HT-29 (cell line): ENCODE measurements at places on chromosomes 3 and 15.

GRCh38 chr15:55241186-55241585 is 44.4 kb upstream of the RSL24D1 start:
- DNase-seq = no peak

GRCh38 chr3:81530180-81530939 is 231.1 kb downstream of the GBE1 start:
- DNase-seq = no peak

DNA sequence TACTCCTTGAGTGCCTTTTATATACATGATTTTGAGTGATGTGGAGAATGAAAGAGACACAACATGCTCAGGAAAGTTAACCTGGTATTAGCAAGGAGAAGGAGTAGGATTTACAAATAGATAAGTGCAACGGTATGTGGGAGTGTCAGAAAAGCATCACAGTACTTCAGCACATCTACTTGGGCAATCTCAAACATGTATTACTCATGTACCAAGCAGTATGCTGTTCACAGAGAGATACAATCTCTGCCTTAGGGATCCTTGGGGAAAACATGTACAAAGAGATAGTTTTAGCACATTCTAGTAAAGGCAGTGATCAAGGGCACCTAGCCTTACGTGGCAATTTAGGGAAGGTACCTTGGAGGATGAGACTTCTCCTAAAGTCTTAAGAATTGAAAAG is 146.5 kb downstream of the FILIP1L start:
- no peak for DNase-seq

DNA sequence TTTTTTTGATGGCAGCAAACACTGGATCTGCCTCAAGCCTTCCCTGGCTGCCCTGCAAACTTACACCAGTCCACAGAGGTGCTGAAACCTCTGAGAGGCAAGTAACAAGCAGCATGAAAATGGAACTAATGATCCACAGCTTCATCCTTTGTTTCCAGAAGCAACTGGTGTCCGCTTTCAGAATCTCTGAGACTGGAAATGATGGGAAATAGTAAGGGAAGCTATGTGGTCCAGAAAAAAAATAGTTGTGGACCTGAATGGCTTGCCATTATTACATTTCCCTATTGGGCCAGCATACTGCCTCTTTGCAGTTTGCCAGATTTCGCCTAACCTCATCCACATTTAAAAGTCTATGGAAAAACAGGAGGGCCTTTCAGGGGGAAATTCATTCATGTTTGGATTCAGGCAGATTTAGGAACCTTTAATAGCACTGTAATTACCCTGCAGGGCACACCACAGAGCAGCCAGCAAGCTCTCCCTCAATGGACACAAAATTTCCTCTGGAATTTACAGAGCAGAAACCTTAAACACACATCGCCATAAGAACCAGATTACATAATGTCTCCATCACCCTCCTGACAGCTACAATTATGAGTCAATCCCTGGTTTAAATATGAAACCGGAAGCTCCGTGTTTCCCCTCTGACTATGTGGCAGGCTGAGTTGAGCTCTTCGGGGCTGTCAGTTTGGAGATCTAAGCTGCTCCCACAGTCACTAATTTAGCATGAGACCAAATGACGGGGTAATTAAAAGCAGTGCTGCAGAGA is 134.4 kb downstream of the TMCO5A start:
- peak; percentile 75 for DNase-seq

DNA sequence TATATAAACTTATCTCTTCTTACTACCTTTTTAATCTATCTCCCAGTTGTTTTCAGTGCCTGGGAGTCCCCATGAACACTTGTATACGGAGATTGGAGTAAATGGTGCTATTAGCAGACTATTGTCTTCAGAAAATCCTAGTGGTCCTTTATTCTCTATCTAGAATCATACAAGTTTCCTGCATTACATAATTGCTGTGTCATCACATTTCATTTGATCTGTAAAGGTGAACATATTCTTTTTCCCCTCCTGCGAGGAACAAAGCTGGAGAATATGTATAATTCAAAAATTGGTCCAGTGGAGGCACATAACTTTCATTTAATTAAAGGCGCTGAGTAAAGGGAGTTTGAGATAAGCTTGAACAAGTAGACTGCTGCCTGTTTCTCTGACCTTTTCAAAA is 324.8 kb downstream of the FEZF2 start:
- no peak for DNase-seq

GRCh38 chr15:42670451-42670850 is 66.5 kb downstream of the CDAN1 start:
- DNase-seq = no peak

DNA sequence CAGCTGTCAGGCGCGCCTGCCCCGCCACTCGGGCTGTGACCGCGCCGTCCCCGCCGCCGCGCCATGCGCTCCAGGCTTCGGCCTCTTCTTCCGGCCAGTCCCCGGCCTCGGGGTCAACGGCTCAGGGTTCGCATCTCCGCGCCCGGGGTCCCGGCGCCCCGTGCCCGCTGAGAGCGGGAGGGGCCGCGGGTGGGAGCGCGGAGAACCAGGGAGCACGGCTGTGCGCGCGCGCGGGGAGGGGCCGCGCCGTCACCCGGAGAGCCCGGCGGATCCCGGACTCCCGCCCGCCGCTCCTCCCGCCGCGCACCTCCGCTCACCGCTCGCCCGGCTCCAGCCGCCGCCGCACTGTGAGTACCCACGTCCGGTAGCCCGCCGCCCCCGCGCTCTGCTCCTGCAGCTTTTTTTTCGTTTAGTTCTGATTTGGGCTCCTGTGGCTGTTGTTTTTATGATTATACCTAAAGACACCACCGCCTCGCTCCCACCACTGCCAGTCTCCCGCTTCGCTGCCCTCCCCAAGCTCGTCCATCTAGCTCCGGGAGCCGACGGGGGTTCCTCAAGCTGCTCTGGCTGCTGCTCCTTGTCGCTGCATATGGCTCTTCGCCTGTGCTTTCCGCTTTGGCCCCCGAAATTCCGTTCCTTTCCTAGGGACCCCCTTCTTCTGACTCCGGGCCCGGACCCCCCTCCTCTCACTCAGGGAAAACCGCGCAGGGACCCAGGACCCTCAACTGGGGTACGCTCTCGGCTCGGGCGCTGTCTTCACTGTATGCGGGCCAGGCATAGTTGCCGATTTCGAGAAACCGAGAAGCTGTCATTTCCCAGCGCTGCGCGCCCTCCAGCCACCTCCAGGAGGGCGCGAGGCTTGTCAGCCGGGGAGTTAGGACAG is 1.8 kb upstream of the SKOR1 start:
- no peak for DNase-seq

GRCh38 chr3:14448063-14448462 is 45.7 kb downstream of the SLC6A6 start:
- no peak for DNase-seq

DNA sequence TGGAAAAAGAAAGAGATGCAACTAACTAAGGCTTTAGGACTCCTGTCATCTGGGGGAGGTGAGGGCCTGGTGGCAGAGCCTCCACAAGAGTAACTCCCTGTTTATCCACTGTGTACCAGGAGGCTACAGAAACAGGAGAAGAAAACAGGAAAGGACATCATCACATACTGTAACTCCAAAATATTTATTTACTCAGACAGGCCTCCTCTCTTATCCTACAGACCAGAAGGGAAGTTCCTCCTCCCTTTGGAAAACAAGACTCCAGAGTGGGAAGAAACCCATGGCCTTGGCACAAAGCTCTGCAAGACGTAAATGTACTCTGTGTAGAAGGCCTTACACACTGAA is 40.1 kb upstream of the AKAP13 start:
- DNase-seq = no peak

- DNase-seq = no peak
Observed at GRCh38 chr3:8460050-8460708, 41.4 kb upstream of the LMCD1 start.

DNA sequence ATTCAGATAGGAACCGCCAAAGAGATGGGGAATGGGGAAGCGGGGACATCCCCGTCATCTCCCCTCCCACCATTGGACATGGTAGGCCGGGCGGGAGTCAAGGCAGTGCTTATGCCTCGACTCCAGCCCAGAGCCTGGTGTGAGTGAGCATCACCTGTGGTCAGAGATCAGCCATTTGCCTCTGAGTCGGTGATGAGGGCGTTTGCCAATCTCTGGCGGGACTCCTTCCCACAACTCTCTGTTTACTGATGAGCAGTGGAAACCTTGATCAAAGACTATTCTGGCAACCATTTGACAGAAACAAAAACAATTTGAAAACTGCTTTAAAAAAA is 63.9 kb upstream of the HES1 start:
- no peak for DNase-seq

- no peak for DNase-seq
Observed at GRCh38 chr3:69791106-69791505, 51.8 kb downstream of the MITF start.

DNA sequence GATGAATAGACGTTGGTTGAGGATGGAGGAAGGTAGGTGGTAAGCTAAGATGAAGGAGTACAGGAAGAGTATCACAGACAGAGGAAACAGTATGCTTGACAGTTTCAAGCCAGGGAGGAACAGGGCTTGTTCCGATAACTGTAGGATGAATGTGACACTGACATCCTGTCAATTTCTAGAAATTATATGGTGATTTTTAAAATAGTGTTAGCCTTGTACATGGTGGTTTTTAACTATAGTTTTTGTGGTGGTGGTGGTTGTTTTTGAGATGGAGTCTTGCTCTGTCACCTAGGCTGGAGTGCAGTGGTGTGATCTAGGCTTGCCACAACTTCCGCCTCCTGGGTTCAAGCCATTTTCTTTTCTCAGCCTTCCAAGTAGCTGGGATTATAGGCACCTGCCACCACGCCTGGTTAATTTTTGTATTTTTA is 92.8 kb downstream of the FNDC3B start:
- no peak for DNase-seq

- peak; percentile 44 for DNase-seq
Observed at GRCh38 chr3:33096093-33096868, 665 bp downstream of the GLB1 start.

DNA sequence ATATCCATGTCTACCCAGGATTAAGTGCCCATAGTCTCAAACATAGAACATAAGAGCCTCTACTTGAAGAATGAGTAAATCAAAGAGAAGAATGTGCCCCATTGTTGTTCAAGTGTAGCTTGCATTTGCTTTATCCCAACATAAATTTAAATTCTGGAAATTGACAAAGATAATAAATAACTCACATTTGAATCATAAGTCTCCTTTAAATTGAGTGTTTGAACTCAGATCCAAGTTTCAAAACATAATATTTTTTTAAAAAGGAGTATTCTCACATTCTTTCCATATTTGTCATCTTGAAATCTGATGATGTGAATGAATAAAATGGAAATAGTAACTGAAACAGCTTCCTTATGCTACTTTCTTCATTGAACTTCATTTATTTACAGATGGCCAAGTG is 135.2 kb downstream of the MECOM start:
- no peak for DNase-seq

GRCh38 chr3:193680220-193680619 is 87.2 kb downstream of the OPA1 start:
- no peak for DNase-seq

DNA sequence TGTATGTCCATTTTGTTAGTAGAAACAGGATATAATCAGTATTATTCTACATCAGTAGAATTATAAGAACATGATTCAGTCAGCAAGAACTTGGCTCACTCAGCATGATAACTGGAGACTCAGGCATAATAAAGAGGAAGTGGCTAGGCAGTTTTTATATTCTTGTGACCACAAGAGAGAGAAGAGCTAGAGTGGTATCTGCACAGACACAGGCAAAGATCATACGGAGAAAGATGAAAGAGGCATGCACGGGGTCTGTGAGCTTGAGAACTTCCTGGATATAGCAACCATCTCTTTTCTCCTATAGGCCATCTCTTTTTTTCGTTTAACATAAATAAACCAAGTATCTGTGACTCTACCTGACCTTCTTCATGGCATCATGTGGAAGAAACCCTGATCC is 46.8 kb downstream of the MYO5A start:
- DNase-seq = no peak

- no peak for DNase-seq
Observed at GRCh38 chr15:43508991-43509659, 8.3 kb upstream of the MAP1A start.

- DNase-seq = no peak
Observed at GRCh38 chr15:78695046-78695671, 54.1 kb upstream of the CHRNB4 start.

DNA sequence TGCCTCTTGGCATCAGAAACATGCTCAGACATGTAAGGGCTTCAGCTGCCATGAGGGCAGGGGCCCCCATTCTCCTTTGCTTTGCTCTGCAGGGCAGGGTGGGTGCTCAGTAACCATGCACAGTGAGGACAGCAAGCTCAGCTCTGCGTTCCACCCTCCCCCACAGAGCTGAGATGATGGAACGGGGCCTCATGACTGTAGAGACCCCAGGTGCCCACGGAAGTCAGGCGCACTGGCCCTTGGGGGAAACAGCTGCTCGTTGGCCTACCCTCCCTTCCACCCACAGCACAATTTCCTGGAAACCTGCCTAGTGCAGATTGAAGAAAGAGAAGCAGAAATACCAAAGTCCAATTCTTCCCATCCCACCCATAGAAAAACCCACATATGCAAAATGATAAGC is 10.5 kb downstream of the CTXND1 start:
- no peak for DNase-seq

DNA sequence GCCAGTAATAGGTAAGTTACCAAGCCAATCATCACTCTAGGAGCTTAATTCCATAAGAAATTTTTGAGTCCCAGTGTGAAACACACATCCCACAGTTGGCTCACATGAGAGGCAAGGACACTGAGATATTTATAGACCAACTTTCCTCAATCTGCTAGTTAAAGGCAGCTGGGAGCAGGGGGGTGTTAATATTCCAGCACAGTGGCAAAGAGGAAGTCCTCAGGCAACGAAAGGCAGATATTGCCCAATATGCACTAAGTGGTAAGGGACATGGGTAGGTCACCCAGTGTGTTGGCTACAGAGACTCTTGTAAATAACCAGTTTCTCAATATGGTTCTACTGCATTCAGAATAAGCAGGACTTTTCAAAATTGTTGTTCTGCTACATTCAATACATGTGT is 61.0 kb downstream of the TOP2B start:
- no peak for DNase-seq

DNA sequence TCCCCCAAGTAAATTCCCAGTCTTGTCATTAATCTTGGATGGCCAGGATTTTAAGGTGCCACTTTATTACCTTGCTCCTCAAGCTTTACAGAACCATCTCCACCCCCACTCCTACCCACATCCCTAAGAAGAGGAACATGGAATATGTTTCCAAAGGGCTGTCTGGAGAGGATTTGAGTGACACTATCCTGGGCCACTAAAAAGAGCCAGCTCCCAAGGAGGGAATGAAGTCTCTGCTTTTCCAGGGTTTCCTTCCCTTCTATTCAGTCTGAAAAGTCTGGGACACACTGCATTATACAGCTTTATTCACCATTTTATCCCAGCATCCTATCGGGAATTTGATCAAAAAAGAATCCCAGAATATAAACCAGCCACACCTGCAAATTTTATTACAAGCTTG is 35.6 kb upstream of the MECOM start:
- no peak for DNase-seq

GRCh38 chr3:10495003-10495402 is 10.4 kb downstream of the ATP2B2 start:
- no peak for DNase-seq
